ENCODE measurements at places on chromosomes 1 and 21.

- no peak for DNase-seq
These were observed 805 bp downstream of the GRHL3 start for GRCh38 chr1:24319962-24320361.

DNA sequence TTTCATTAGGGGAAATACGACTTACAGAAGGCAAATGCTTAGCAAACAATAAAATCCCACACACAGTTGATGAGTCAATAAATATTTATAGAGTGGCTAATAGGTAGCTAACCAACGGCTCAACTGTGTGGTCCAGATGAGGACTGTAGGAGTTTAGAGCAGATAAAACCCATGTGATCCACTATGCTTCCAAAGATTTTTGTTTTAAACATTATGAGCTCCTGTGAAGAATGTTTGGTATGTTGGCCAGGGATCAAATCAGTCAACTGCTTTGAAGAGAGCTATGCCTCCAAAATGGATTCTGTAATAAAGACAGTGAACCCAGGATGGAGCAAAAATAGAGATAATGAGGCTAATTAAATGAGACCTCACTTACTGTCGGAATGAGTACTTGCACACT, 72.3 kb upstream of the COL11A1 start:
- peak; percentile 84 for DNase-seq

- DNase-seq: peak; percentile 56
These were observed 118.3 kb downstream of the TGFB2 start for GRCh38 chr1:218463194-218464156.

DNA sequence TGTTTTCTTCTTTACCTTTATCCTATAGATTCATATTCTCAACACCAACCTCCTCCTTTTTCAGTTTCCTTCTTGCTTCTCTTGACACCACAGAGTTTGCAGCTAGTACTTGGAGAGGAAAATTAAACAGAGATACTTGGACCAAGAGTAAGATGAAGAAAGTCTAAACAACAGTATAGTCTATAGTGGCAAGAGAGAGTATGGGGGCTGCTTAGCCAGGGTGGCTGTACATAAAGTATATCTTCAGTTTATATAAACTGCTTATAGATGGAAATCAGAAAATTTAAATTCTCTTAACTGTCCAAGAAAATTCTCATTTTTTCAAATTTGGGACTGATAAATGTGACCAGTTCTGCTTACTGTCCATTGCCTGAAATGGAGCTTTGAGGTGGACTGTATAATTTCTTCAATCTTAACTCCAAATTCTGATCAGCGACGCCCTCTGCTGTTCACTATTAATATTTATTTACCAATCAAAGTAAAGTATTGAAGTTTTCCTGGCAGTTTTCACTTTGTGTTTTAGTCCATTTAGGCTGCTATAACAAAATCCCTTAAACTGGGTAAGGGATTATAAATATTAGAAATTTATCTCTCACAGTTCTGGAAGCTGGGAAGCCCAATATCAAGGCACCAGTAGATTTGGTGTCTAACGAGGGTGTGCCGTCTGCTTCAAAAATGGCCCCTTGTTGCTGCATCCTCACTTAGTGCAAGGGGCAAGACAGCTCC, 14.8 kb upstream of the METTL18 start:
- peak; percentile 64 for DNase-seq

- DNase-seq: no peak
These were observed 20.8 kb upstream of the PIK3R3 start for GRCh38 chr1:46153228-46153627.

- DNase-seq: peak; percentile 73
These were observed 615 bp downstream of the CLIC4 start for GRCh38 chr1:24745711-24746413.

GRCh38 chr1:94528299-94528698, 13.3 kb downstream of the F3 start:
- peak; percentile 67 for DNase-seq

DNA sequence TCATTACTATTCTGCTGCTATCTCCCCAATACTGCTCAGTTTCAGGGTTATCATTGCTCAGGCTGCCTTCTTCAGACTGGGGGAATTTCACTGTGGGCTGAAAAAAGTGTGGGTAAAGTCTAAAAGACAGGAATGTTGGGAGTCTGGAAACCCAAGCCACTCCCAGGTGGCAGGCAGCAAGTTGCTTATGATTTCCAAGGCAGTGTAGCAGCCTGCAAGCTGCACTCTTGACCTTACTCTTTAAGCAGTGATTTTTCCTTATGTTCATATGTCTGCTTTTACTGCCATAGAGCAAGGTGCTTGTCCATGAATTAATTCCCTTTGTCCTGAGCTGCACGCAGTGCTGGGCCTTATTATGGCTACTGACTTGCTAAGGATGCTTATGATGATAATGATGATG, 53.1 kb downstream of the PHC2 start:
- peak; percentile 46 for DNase-seq

DNA sequence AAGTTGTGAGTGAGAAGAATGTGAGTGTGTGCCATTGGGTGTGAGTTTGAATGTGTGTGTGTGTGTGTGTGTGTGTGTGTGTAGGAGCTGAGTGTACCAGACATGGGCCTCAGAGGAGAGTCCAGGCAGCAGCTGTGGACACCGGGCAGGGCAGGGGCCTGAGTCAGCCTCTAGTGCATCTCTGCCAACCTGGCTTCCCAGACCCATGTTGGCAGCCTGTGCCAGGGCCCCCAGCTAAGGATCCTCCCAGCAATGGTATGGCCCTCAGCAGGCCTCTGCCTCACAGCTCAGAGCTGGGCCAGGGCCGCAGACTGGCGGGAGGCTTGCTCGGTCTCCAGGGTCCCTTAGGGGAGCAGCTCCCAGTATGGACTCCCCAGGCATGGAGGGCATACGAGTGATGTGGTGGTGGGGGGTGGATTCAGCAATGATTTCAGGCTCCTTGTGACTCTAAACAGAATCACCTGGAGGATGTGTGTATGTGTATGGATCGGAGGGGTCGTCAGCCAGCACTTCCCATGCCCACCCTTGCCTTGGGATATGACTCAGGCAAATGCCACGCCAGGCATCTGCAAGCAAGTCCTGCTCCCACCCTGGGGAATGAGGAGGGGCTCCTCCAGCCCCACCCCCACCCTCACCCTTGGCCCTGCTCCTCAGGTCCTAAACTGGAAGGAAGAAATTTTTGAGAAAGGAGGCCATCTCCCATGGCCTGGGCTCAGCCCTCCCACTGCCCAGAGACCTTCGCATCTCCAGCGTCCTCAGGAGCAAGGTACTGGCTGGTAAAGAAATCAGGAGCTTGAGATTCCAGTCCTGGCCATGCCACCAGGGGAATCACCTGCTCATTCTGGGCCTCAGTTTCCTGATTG, 1.8 kb upstream of the FOXO6 start:
- peak; percentile 78 for DNase-seq

DNA sequence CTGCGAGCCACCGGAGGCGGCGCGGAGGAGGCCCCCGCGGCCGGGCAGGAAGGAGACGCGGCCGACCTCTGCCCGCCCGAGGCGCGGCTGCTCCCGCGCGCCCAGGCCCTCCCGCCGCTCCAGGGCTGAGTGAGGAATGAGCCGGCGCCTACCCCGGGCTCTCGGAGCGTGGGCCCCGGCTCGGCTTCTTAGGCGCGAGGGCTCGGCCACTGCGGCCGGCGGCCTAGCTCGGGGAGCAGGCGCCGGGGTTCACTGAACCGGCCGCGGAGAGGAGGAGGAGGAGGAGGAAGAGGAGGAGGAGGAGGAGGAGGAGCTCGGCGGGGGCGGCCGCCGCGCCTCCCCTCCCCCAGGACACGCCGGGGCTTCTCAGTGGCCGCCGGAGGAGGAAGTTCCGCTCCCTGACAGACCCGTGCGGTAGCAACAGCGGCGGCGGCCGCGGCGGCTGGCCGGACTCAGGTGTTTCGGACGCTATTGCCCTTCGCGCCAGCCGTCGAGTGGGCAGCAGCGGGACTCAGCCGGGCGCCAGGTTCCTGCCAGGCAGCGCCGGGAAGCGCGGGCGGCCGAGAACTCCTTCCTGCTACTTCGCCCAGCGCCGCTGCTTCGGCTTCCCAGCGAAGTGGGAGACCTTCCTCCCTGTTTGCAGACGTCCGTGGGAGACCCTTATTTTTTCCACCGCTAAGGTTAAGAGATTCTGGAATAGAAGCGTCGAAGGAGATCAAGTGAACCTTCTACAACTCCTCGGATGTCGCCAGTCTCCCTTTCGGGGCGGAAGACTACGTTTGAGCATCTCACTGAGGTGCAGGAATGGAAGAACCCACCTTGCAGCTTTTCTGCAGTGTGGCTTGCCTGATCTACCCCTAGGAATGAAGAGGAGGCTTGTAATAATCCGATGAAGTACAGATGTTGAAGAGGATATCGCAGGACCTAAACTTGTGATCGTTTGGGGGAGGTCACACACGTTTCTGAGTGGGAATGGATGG, at the start of gene MAN1A2:
Gene MAN1A2, plus strand, starts transcription at position 404 of the 980 bp plus-strand sequence. CDS start 735 bp downstream, outside the sequence.
- peak; percentile 88 for DNase-seq

DNA sequence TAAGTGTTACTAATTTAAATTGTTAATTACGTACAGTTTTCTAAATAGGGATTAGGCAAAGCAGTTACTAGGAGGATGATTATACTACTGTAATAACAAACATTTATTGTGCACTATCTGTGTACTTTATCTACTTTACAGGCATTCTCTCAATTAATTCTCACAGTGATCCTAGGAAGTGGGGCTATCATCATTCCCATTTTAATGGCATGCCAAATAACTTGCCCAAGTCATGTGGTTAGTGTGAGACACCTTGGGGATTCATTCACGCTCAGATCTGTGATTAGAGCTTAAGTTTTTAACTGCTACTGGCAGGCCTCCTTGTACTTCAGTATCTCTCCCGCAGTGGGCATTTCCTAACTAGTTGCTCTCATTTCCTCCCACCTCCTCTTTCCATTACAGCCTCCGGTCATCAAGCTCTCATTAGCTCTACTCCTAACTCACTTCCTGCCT, 11.5 kb downstream of the PHLDA3 start:
- DNase-seq: no peak

GRCh38 chr1:62437273-62437940, 558 bp downstream of the USP1 start:
- no peak for DNase-seq

DNA sequence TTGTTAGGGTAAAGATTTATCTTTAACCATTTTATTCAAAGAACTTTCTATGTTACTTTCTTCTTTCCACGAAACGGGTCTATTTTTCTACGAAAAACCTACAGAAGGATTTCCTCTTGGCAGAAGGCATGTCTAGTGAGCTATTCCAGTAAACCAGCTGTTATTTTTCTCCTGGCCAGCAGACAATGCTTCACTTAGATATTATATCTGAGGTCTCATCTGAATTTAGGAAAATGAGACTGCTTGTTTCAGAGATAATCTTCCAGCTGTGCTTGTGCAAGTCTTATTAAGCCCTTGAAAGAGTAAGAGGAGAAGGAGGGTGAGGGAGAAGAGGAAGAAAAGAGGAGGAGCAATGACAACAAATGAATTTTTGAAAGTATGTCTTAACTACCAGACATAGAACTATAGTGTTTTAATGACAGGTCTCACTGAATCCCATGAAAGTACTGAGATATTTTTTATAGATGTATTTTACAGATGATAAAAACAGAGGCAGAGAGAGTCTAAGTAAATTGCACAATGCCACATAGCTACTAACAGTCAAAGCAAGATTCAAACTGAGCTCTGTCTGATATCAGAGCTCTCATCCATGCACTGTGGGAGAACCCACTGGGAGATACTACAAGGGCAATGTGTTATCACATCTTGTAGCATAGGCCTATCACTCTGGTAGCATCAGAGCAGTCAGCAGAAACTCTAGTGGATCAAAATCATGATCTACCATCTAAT, 54.6 kb upstream of the SAMSN1 start:
- no peak for DNase-seq

DNA sequence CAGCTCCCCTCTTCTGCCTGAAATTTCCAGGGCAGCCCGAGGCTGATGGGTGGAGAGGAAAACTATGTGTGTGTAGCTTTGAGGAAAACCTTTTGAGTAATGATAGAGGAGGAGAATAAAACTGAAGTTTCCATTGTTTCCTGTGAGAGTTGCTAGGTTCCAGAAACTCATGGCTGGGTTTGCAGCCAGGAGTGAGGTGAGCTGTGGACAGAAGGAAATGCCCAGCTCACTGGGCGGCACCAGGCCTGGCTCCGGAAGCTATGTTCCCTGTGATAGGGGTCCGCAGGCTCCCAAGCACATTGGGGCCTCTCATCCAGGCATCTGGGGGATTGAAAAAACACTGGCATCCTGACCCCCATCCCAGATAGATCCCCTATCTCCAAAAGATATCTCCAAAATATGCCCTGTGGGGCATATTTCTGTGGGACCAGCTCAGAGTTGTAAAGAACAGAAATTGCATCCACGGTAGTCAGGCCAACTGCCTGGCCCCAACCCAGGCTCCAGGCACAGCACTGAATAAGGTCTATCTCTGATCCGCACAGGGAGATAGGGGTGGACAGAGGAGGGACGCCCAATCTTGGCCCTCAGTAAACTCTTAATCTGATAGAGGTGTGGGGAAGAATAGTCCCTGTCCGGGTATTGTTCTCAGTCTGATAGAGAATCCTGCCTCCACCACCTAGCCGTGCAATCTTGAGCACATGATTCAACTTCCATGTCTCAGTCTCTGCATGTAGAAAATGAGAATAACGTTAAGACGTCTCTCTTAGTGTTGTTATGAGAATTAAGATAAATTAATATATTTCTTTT, 1.8 kb upstream of the HSPG2 start:
- peak; percentile 59 for DNase-seq

DNA sequence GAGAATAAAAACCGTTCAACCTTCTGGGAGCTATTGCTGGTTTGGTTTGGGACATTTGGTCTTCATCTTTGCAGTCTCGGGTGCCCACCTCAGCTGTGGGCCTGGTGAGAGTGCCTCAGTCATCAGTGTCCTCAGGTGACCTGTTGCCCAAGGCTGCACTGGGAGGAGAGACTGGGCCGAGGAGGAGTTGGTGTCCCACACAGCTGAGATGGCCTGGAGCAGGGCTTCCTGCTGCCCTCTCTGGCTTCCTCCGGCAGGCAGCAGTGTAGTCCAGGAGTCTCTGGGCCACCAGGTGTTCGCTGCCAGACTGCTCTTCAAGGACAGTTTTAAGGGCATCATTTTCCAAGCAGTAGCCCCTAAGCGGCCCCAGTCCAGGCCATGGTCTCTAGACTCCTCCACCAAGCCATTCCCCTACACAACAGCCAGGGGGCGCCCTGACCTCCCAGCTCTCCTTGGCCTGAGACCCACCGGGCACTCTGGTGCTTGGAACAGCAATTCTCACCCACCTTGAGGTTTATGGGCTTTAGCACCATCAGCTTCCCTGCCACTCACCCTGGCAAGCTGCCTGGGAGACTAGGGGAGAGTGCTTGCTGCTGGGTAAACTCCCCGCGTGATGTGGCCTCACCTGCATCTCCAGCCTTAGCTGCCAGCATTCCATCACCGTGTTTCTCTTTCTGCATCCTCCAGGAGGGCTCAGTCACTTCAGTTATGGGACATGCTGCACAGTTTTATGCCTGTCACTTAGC, 9.1 kb upstream of the SYTL1 start:
- DNase-seq: peak; percentile 62

- DNase-seq: no peak
These were observed 38.0 kb downstream of the PCNT start for GRCh38 chr21:46361935-46362334.

DNA sequence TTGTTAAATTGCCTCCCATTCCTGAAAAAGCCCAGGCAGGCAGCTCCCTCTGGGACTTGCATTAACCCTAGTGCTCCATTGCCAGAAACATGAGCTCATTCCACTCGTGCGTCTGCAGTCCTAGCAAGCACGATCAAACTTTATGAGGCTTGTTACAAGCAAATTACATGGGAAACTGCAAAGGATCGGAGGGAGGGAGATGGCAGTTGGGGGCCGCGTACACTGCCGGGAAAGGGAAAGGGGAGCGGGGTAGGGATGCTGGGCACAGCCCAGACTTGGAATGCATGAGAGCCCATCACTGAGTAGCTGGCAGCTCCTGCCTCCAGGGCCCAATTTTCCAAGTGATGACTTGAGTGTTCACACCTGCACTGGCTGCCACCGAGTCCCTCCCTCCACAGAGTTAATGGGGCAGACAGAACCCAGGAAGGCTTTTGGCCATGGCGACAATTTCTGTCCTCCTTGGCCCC, 169.9 kb downstream of the BRINP2 start:
- DNase-seq: no peak

All from astrocyte of the hippocampus (primary cell).